ENCODE measurements at places on chromosomes 1 and 21.
A peak's percentile ranks its signal among the peaks of the same experiment; 100 is the strongest.

DNA sequence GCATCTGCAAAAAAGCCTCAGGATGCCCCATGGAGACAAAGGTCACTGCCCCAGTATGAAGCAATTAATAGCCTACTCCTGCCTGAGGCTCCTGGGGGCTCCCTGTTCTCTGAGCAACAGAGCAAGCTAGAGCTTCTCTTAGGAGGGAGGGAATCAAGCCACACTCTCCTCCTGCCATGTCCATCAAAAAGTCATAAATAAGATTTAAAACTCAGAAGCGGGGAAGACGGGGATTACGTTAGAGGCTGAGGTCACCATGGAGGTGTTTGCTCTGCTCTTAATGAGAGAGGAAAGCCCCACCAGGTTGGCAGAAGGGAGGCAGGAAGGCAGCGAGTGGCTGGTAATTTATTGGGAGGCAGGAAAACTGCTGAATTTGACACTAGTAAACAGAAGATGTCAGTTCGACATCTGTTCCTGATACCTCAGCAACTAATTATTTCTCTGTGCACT is 98.4 kb upstream of the TNR start:
- DNase-seq, result no peak

- no peak for DNase-seq
Measured at GRCh38 chr1:34276606-34277005, 99.9 kb downstream of the C1orf94 start.

DNA sequence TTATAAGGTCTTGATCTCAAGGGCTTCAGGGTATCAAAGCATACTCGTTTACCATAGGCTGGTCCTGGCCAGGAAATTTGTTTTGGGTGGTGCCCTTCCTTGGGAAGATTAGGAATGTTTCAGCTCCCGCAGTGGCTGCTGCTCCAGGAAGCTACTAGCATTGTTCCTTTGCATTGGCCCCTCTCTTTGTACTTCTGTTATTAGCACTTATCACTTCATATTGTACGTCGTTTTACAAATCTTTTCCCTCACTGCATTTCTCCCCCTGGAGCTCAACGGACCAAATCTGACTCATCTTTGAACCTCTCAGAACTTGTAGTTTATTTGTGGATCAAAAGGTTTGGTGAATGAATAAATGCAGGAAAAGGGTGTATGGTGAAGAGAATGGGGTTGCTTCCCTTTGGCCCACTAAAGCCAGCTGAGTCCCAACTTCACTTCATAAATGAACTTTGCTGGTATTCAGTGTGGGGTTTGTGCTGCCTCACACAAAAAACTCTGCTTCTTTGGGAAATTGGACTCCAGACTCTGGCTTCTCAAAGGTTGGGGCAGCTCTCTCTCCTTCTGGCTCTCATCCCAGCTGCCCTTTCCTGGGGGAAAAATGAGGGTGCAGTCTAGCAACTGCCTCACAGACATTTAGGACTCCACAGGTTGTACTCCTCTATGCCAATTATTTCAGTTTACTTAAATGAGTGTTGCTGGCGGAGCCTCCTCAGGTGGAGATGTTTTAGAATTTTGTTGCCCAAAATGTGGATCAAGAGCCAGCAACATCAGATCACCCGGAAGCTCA is 5.9 kb downstream of the GNAT2 start:
- DNase-seq, result no peak

GRCh38 chr21:34603002-34603709 is 11.8 kb downstream of the RCAN1 start:
- peak; percentile 64 for DNase-seq

GRCh38 chr1:94025383-94026340 is 95.3 kb downstream of the ABCA4 start:
- peak; percentile 52 for DNase-seq

- DNase-seq, result no peak
Measured at GRCh38 chr1:226675715-226676357, 63.2 kb downstream of the ITPKB start.

DNA sequence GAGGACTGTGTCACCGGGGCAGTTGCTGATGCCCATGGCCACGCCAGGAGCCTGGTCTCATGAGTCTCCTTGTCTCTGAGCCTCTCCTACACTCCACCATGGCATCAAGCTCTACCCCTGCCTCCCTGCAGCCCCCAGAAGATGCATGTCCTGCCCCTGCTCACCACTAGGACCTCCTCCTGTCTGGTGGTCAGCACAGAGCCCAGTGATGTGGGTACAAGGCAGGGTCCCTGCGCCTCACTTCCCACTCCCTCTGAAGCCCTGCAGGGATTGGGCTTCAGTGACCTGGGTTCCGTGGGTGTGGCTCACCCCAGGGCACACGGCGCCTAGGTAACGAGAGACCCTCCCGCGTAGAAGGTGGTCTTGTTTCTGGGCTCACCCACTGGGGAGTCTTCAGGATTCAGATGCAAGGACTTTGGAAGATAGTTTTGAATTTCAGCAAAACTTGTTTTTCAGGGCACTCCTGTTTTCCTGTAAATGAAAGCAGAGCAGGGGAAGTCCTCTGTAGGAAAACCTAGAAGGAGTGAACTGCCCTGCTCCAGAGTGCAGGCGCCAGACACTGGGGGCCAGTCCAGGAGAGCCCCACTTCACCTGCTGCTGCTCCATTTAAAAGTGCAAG is 2.8 kb downstream of the COL18A1 start:
- DNase-seq, result no peak

DNA sequence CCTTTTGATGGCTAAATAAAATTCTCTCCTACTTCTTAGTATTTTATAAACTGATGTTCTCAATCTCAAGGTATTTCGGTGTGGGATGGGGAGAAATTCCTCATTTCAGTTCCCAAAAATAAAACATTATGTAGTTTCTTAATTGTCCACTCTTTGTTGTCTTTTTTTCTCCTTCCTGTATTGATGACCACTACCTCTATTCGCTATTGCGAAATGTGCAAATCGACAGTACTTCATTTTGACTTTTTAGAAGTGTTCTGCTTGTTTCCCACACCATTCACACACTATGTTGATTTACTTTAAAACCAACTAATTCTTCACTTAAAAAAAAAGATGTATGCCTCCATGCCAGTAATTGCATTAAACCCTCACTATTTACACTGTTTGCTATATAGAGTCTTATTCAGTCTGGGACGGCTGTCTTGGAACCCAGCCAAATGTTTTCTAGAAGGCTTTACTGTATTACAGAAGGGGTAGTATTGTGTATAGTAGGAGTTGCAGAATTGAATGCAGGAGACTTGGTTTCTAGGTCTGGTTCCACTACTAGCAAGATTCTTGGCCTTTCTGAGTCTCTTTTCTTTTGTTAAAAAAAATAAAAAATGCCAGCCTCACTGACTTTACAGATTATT is 5.6 kb downstream of the RNF2 start:
- DNase-seq, result no peak

GRCh38 chr21:29176471-29177120 is 46.2 kb downstream of the MAP3K7CL start:
- DNase-seq, result no peak

GRCh38 chr1:200483491-200484143 is 73.8 kb upstream of the ZNF281 start:
- DNase-seq, result no peak

GRCh38 chr1:89465201-89465600 is 59.4 kb upstream of the LRRC8B start:
- DNase-seq, result no peak

GRCh38 chr1:162029157-162029556 is 5.5 kb upstream of the OLFML2B start:
- no peak for DNase-seq

GRCh38 chr1:5746611-5747425 is 245.4 kb downstream of the NPHP4 start:
- no peak for DNase-seq

DNA sequence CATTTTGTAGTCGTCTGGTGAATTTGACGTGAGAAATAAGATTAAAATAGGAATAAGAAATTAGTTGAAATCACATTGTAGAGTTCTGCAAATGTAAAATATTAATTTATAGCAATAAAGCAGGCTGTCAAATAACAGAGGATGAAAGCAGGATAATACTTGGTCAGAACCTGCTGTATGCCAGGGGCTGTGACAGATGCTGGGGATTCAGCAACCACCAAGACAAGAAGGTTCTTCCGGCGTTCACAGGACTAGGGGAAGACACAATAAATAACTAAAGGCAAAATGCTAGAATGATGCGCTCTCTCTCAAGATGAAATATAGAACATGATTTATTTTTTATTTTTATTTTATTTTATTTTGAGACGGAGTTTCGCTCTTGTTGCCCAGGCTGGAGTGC is 6.8 kb upstream of the PARK7 start:
- no peak for DNase-seq

- DNase-seq, result no peak
Measured at GRCh38 chr1:248730507-248731335, 24.8 kb downstream of the LYPD8 start.

- DNase-seq, result no peak
Measured at GRCh38 chr1:166300767-166301166, 134.0 kb upstream of the FAM78B start.

DNA sequence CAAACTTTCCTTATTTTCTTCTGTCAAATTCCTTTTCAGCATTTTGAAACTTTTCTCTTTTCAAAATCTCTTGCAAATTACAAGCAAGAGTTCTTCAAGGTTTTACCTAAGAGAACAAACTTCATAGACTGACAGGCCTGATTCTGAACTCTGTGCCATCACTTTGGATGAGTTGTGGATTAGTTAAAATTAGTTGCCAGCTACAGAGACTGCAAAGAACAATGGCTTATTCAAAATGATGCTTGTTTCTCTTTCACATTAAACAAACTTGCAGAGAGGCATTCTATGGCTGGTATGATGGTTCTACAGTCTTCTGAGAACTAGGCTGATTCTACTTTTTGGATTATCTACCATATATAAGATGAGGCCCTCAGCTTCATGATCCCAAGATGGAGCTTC is 3.8 kb downstream of the LRRC8B start:
- DNase-seq, result no peak

GRCh38 chr1:15902882-15903281 is 55.4 kb downstream of the SPEN start:
- DNase-seq, result no peak

- DNase-seq, result no peak
Measured at GRCh38 chr1:51997974-51998382, 7.5 kb upstream of the RAB3B start.

Measured in renal cortex interstitium (tissue), 15 donors.